ENCODE measurements at places on chromosomes 12 and 14. TPM values are rescaled to one million over a fixed set of nuclear protein-coding genes. Genes with fewer than 3 reads are reported as not detected.

GRCh38 chr14:72033365-72033764 is 101.1 kb downstream of the RGS6 start:
- no peak for DNase-seq

DNA sequence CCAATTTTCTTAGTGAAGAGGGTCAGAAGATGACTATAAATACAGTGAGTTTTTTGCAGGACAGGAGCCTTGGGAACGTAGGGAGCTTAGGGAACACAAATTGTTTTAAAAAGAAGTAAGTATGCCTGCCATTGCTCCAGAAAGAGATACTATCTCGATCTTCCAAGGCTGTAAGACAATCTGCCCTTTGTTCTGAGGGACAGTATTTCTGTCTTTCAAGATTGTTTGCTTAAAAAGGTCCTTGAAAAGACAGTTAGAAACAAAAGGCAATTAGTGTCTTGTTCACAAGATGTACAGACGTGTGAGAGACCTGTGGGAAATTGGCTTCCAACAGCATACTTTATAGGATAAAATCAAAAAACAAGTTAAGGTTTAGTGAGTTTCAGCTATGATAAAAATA is 321.2 kb upstream of the FAR2 start:
- no peak for DNase-seq

DNA sequence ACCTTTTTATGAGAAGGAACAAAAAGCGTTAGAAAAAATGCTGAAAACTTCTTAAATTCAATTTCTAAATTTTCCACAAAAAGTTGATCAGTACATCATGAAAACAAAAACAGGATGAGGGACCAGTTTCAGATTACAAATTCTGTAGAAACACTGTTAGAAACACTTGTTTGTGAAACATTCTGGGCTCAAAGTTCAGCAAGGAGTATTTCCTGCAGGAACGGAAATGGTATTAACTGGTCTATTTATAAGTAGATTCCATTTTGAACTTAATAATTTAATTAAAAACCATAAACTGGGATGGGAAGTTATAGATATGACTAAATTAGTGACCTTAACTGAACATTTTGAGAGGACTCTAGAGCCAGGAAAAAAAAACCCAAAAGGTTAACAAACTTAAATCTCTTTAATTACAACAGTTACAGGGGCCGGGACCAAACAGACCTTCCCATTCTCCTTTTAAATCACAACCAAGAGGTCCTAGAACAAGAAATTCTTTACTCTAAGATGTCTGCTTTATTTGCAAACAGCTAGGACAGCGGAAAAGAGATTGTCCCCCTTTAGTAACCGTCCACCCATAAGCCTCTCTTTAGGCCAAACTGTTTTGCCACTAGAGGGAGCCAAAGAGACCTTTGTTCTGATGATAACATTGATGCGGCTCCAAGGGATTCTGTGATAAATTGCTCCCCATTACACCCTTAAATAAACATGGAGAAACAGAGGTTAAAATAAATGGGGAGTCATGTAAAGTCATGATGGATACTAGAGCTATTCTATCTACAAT is 69.0 kb upstream of the RERGL start:
- no peak for DNase-seq

The DRAM1 gene
- total RNA-seq, result 10.5 TPM

- peak; percentile 10 for DNase-seq
Measured at GRCh38 chr14:31927348-31927832, 149.7 kb upstream of the ARHGAP5 start.

The OR11H12 gene
- not detected for total RNA-seq

The SOX5 gene
- not detected for total RNA-seq

The RNASE4 gene
- 0.60 TPM for total RNA-seq

- no peak for DNase-seq
Measured at GRCh38 chr12:3718100-3718499, 34.8 kb downstream of the CRACR2A start.

The DNAI7 gene
- total RNA-seq, result 0.59 TPM

The FIGNL2 gene
- 1.5 TPM for total RNA-seq

- no peak for DNase-seq
Measured at GRCh38 chr14:53953828-53954550, 2.6 kb downstream of the BMP4 start.

DNA sequence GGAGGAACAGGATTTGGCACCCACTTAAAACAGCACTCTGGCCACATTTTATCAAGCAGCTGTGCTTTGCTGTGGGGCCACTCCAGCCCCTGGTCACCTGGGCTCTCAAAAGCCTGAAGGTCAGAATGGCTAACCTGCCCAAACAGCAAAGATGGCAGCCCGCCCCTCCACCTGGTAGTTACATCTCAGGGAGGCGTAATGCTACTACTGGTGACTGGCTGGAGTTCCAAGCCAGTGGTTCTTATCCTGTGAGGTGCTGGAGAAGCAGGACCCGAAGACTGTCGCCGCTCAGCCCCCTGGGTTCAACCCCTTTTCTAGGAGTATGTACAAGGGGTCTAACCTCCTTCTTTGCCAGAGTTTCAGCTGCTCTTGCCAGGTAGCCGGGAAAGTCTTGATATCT is 467.4 kb upstream of the FOXG1 start:
- no peak for DNase-seq

The SYNDIG1L gene
- total RNA-seq, result not detected

DNA sequence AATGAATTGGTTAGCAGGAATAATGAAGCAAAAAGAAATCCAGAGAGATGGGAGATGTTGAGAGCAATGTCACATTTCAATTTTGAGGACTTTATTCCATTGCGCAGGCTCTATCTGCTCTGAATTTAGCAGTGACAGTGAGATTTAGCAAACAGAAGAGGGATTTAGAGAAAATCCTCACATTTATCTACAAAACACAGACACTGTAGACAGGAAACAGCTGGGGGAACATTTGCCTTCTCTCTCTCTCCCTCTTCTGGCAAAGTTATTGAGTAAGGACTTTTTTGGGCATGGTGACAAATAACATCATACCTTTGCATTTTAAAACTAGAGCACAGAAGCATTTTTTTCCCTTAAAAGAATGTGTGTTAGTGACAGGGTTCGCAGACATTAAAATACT is at the start of gene IGF1:
IGF1 (minus strand) TSS at position 158 of the 400 bp plus-strand sequence. CDS start 182 bp downstream, outside the sequence.
- no peak for DNase-seq

The GPR65 gene
- 47.4 TPM for total RNA-seq

The INHBC gene
- 0.35 TPM for total RNA-seq

The PMEL gene
- total RNA-seq, result 0.35 TPM

DNA sequence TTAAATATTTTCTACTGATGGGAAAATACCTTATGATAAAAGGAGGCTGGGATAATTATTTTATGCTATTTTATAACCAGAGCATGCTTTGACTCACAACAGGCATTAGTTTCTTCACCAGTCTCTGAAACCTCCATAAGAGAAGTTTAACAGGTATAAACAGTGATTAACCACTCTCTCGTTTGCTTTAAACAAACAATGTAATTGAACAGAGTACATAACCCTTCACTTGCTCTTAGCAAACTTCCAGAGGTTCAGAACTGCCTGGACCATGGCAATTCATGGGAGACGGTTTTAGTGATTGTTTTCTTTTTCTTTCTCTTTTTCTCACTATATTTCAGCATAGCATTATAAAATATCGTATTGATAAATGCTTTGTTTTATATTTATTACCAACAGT is 35.3 kb downstream of the CFAP251 start:
- no peak for DNase-seq

DNA sequence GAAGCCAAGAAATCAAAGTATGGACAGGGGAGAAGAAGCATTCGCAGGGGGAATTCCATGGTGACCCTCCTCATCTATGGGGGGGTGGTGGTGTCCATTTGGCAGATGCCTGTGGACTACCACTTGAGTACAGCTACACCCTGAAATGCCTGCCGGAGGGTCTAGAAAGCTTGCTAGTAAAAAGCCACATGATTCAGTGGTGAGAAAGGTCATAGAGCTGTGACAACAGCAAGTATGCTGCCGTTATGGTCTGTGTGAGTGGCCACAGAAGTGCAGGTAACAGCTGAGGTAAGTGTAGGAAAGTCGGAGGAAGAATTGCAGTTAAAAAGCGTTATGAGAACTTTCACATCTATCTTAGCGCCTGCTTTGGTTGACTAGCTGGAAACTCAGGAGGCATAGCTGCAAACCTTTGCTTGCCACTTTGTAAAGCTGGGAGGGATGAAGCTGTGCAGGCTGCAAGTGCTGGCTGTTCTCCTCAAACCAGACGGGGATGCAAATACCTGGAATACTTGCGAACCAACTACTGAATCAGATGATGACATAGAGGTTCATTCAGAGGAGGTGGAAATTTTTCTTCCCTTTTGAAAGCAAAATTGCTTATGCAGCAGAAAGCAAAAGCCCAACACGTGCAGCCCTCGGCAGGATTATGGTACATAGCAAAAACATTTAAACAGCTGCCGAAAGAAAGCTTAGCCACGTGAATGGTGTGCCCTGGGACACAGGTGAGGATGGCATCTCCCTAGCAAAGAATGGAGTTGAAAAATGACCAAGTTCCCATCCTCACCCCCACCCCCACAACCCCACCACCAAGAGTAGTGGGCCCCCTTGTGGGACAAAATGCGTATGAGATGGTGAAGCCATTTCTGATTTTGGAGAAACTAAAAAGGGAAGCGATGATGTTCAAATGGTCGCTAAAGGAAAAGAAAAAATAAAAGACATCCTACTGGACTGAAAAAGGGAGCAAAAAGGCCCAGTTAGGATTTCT is 287.0 kb downstream of the RERGL start:
- DNase-seq, result no peak

The GALNT4 gene
- total RNA-seq, result 14.3 TPM

The LRRK2 gene
- total RNA-seq, result 6.1 TPM

GRCh38 chr12:110563702-110564470 is 19.2 kb downstream of the PPTC7 start:
- no peak for DNase-seq

The MYO1H gene
- not detected for total RNA-seq

The KRT71 gene
- total RNA-seq, result not detected

GRCh38 chr14:48580692-48581091 is 905.3 kb upstream of the MDGA2 start:
- no peak for DNase-seq

GRCh38 chr12:52191841-52192791 is at the start of gene KRT80:
Gene KRT80 (minus strand): TSS chr12:52192014. CDS start chr12:52191902, 112 bp downstream.
- no peak for DNase-seq

GRCh38 chr12:105983622-105984320 is 155.0 kb downstream of the NUAK1 start:
- no peak for DNase-seq

GRCh38 chr14:75905147-75905904 is 76.5 kb downstream of the TGFB3 start:
- no peak for DNase-seq

The TBX3 gene
- total RNA-seq, result not detected

DNA sequence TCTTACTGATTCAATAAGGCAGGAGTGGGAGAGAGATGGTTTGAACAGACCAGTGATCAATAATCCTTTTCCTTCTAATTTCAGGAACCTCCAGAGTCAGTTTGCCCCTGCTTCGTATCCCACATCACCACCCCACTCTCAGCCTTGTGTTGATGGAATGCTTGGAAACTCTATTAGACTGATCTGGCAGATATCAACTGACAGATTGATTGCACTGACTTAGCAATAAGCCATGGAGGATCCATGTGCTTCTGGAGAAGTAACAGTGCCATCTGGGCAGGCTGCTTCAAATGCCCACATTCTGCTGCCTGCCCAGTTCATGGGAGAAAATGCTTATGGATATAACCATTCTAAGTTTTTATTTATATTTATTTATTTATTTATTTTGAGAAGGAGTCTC is 218.0 kb downstream of the SLC2A13 start:
- DNase-seq, result no peak

- no peak for DNase-seq
Measured at GRCh38 chr12:108090107-108090899, 38.8 kb upstream of the WSCD2 start.

DNA sequence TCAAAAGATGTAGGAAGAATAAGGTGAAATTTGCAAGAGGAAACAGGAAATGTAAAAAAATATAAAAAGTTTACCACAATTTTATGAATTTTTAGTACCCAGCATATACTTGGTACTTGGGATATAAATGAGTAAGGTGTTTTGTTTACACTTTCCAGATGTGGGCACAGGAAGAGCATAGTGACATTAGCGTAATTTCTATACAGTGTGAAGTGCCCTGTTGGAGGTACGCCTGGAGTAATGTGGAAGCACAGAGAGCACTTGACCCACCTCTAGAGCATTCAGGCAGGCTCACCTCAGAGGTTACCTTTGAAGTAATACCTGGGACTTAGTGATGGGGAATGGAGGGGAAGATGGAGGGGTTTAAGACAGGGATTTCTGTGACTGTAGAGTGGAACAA is 89.5 kb downstream of the AEBP2 start:
- no peak for DNase-seq

DNA sequence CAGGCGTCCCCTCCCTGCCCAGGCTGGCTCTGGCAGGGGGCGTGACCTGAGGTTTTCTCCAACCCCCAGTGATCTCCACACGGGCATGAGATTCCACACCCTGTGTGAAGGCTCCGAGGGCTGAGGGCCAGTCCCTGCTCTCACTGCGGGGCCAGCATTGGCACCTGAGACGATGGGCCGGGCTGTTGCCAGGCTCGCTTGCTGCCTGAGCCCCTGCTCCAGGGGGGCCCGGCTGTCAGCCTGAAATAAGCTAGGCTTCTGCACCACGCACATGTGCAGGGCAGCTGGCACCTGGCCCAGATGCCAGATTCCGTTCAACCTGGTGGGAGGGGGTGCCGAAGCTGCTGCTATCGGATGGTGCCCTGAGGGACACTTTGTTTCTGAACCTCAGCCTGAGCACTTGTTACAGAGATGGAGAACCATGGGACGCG is 196.5 kb upstream of the PRMT8 start:
- DNase-seq, result no peak

- DNase-seq, result no peak
Measured at GRCh38 chr14:24392325-24393091, 6.3 kb upstream of the NYNRIN start.

The PTPRQ gene
- total RNA-seq, result not detected

DNA sequence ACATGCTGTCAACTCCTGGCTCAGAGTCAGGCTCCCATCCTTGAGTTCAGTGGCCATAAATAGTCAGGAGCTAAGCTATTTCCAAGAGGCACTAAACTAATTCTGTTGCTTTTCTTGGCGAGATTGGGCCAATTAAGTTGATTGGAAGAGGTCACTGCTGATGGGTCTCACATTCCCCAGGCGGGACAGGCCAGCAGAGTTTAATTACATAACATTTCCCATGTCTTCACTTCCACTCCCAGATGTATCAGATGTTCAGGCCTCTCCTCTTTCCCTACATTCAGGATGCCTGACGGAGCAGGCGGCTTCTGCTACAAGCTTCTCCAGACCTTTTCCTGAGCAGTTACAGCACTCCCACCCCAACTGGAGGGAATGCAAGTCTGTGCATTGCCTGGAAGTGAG is 5.3 kb downstream of the NTF3 start:
- DNase-seq, result no peak

DNA sequence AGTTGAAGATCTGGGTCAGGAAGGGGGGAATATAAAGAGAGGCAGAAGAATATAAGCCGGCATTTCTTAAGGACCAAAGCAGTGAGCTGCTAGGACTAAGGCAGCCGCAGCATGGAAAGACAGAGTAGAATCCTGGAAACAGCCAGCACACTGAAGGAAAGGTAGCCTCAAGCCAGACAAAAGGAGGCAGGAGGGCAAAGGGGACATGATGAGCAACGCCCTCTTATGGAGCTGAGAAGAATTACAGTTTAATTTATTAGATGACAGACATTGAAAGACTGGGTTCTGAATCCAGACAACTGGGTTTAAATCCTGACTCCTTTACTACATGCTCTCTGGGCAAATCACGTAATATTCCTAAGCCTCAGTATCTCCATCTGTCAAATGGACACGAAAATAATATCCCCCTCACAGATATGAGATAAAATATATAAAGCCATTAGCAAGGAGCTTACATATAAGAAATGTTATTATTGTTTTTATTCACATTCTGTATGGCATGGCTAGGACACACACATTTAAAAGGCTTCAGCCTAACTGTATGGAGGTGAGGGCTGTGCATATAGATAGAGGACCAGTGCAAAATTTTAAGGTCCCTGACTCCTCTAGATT is 8.1 kb upstream of the PCED1B start:
- DNase-seq, result peak; percentile 61
